NCI-H1417 (cell line): ENCODE measurements at places on chromosomes 7 and 10.
A peak's percentile ranks its signal among the peaks of the same experiment; 100 is the strongest.

DNA sequence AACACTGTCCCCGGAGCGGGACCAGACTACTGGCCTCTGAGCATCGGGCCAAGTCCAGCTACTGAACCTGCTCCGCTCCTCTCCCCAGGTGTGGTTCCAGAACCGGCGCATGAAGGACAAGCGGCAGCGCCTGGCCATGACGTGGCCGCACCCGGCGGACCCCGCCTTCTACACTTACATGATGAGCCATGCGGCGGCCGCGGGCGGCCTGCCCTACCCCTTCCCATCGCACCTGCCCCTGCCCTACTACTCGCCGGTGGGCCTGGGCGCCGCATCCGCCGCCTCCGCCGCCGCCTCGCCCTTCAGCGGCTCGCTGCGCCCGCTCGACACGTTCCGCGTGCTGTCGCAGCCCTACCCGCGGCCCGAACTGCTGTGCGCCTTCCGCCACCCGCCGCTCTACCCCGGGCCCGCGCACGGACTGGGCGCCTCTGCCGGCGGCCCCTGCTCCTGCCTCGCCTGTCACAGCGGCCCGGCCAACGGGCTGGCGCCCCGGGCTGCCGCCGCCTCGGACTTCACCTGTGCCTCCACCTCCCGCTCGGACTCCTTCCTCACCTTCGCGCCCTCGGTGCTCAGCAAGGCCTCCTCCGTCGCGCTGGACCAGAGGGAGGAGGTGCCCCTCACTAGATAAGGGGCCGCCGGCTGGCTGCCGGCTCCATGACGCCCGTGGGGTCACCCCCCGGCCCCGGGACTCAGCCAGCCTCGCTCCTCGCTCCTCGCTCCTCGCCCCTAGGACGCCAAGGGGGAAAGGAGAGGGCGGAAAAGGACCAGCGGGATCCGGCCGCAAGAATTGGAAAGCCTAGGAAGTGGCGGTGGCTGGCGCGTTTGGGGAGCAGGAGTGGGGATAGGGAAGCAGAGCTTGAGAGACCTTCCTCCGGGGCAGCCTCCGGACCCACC lies 3.4 kb downstream of the EVX1 start:
- peak; percentile 79 for DNase-seq

DNA sequence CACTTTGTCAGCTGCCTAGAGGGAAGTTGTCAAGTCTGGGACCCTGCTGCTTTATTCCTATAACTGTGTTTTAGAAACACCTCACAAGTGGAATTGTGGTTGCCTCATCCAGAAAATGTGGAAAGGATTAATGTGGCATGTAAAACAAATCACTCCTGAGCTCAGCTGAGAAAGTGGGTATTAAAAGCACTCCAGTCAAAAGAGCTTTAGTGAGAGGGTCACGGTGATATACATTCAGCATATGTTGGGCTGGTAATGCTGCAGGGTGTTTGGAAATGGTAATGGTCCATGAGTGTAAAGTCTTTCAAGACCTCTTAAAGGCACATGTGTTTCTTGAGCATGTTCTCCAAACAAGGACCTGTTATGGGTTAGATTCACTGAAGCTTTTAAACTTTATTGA lies 318.2 kb upstream of the MEOX2 start:
- DNase-seq, result no peak

- no peak for DNase-seq
Measured at GRCh38 chr7:80511964-80512363, at the start of gene GNAT3. TSS of gene GNAT3 (minus strand) at chr7:80512064. CDS start at chr7:80511926, 138 bp downstream.

DNA sequence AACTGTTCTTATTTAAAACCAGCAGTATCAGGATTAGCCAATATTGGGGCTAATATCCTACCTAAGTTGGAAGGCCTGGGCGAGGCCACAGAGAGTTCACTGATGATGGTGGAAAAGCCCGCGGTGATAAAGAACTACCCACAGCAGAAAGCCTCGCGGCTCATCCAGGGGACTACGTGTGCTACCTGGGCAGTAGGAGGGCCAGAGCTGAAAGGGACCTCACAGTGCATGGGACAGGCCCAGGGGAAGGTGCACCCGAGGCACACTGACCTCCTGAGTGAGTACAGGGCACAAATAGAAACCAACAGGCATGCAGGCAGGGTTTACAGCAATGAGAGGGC lies 1.4 kb downstream of the WDR86 start:
- no peak for DNase-seq

- DNase-seq, result no peak
Measured at GRCh38 chr10:44779511-44779910, 131.6 kb upstream of the TMEM72 start.

- no peak for DNase-seq
Measured at GRCh38 chr10:15642095-15642494, 77.6 kb downstream of the ITGA8 start.

DNA sequence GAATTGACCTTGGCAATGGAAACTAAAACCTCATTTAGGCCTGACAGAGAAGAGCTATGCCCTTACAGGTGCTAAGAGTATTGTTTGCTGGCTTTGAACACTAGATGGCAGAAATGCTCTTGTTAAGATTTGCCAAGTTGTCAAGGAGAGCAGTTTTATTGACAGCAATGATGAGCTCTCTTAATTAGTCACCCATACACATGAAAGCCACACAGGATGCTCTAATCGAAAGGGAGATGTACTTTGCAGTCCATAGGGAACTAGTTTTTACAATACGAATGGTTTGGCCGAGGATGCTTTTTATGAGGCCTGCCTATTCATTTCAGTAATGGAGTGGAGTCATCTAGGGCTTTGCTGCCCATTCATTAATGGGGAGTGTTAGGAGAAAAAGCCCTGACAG lies 45.4 kb upstream of the MBL2 start:
- DNase-seq, result peak; percentile 73
